CD4-positive, alpha-beta T cell treated with Interleukin-17A for 4 hours (primary cell): ENCODE measurements at places on chromosomes 7 and 10.

DNA sequence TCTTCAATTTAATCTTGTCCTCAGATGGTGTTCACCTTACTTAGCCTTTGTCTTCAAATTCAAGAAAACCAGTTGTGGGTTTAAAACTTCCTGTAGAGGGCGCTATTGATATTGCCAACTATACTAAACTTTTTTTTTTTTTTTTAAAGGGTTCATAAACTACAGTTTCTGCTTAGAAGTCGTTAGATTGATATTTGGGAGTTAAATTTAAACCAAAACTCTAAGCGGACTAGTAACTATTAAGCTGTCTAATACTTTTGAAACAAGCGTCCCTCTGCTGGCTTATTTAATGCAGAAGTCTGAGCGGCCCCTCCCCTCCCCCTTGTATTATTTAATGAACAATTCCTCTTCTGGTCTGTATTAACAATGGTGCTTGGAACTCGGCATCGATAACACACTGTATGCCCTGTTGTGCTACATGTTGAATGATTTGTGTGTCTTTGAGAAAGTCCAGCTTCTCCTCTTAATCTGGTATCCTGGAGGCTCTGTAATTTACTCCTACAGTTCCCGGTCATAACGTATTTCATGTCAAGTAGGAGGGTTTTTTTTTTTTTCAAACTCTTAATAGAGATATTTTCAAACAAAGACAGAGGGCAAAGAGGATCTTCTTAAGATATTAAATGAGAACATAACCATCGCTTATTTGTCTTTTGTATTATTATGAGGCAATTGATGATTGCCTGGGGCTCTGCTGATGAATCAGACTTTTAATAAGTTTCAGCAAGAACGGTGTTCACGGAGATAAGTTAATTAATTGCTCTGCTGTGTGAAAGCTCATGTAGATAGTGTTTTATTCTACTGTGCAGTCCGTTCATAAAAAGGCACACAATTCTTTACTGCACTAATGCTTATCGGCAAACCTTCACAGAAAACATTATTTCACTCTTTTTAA is 22.6 kb upstream of the CREB5 start:
- no peak for DNase-seq

DNA sequence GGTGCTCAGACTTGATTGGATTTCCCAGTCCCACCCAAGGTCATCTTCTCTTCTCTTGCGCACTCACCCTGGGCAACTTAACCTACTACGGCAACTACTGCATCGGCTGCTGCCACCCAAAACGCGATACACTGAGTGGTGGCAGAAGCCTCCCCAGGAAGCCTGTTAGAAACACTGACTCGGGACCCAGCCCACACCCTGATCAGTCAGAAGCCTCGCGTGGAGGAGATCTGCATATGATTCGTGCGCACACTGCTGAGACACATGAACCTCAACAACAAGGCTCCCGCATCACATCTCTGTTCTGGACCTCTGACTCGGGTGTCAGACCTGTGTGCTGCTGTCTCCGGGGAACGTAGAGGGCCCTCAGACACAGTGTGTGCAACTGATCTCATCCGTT is 419.5 kb downstream of the PAXIP1 start:
- DNase-seq = no peak

- no peak for DNase-seq
Measured at GRCh38 chr10:29555091-29555745, 79.6 kb downstream of the SVIL start.

- peak; percentile 39 for DNase-seq
Measured at GRCh38 chr7:92461027-92462003, 14.0 kb downstream of the GATAD1 start.

DNA sequence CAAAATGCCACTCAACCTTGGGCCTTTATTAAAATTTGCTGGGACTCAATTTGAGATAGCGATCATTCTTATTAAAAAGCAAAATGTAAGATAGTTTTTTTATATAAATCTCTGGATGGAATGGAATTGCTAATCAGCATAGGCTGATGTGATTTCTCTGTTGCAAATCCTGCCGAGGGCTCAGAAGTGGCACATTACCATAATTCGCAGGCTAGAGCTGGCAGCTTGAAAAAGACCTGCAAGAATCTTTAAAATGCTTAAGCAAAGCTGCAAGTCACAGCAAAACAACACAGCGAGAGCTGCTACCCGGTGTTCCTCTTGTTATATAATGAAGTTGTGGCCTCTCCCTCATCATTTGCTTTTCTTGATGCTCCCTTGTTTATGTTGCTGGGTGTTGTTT is 448.1 kb downstream of the GATA3 start:
- no peak for DNase-seq

GRCh38 chr10:115129752-115130151 is 36.6 kb downstream of the ATRNL1 start:
- no peak for DNase-seq

- DNase-seq = no peak
Measured at GRCh38 chr7:84362360-84362759, 167.8 kb upstream of the SEMA3A start.

DNA sequence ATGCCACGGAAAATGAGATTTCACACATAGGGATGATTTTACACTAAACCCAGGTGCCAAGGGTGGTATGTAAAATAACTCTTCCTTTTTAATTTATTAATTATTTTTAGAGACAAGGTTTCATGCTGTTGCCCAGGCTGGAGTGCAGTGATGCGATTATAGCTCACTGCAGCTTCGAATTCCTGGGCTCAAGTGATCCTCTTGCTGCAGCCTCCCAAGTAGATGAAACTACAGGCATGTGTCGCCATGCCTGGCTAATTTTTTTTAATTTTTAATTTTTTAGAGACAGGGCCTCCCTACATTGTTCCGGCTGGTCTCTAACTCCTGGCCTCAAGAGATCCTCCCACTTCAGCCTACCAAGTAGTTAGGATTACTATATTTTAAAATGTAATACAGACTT is 2.3 kb upstream of the CNNM1 start:
- no peak for DNase-seq

DNA sequence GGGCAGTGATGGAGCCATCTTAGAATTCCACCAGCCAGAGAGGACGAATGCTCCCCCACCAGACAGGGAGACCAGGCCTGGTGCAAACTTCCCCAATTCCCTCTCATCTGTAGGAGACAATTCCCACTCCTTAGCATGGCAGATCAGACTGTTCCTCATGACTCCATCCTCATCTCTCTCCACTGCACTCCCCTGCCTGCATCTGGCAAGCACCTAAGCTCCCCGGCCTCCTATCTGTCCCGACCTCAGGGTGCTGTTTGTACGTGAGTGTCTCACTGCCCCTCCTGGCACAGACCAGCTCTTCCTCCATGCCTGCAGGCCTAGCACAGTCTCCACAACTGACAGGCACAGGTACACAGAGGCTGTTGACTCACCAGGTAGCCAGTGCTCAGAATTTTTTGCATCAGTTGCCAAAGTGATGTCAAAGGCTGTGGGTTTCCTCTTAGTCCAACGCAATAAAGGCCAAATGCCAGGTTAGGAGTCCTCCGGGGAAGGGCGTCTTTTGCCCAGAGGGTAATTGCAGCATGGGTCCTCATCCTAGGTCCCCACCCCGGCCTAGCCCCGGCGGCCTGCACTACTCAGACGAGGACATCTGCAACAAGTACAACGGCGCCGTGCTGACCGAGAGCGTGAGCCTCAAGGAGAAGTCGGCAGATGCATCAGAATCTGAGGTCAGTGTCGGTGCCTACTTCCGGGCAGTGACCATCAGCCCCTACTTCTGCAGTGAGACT is 436.8 kb upstream of the FOXK1 start:
- no peak for DNase-seq

DNA sequence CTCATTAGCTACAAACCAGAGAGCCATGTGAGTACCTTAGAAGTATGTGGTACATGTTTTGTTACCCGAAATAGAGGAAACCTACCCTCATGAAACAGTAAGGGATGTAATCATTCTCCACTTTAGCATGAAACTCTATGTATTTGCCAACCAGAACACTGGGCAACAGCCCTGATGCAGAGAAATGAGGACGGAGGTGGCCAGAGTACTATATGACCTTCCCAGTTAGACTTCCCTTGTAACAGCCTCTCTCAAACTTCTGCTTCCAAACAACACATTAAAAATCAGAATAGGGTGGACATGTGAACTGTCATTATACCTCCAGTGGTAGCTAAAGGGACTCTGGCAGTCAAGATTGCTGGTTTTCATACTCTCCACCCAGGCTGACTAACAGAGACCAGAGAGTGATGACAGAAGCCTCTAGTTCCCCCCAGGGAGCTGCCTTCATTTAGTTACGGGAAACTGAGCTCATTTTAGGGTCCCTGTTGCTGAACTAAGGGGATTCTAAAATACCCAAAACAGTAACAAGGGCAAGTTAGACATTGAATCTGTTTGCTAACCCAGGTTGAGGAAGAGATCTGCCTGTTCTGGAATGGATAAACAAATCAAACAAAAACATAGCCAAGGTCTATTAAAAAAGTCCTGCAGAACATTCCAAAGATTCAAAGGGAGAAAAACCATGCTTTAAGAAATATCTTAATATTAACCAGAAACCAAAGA is 83.1 kb downstream of the VPS41 start:
- no peak for DNase-seq

DNA sequence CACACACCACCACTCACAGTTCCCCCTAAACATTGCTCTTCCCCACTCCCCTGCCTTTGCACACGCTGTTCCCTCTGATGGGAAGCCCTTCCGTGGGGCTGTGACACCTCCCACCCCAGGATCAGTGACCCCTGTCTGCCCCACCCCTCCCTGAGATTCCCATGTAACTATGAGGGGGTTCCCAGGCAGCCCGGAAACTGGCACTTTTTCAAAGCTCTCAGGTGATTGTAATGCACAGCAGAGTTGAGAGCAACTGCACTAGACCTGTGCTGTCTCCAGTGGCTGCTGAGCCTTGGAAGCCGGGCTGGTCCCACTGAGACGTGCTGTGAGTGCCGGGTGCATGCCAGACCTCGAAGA is 29.8 kb downstream of the GPRIN2 start:
- DNase-seq = no peak

GRCh38 chr10:46560952-46561351 is 4.5 kb upstream of the GPRIN2 start:
- no peak for DNase-seq

DNA sequence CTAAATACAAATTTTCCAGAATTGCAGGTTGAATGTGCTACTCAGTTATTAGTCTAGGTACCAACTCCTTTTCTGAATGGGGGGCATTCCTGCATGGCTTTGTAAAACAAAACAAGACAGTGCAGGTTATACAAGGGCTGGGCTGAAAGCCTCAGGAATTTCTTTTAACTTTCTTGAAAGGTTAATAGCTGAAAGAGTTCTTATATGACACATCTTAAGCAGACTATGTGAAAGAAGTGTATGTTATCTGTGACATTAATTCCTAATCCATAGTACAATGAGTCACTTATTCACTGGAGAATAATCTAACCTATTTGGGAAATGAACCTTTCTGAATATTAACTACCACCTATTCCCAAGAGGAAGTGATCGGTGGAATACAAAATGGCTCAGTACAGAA is 115.6 kb upstream of the FAM133B start:
- DNase-seq = no peak

GRCh38 chr10:20334559-20334958 is 518.3 kb downstream of the PLXDC2 start:
- DNase-seq = no peak

- DNase-seq = no peak
Measured at GRCh38 chr10:92574548-92575261, 812 bp upstream of the IDE start.

DNA sequence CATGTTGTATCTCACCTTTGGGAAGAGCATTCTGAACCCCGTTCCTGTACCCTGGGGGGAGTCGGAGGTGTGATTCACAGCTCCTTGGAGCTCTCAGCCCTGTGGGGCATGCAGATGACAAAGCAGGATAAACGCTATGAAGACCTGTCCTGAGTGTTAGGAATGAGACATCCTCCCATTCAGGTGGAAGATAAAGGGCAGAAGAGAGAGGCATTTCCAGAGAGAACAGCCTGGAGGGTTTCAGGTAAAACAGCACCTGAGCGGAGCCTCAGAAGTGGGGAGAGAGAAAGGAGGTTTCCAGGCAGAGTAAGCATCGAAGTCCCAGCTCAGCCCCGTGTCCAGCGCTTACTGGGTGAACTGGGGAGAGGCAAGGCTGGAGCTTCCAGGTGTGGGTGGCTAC is 288.9 kb downstream of the KLF6 start:
- DNase-seq = no peak

GRCh38 chr10:44357023-44357540 is 27.8 kb downstream of the CXCL12 start:
- DNase-seq = no peak
